M059J (cell line): ENCODE measurements at places on chromosomes 6 and 20.

DNA sequence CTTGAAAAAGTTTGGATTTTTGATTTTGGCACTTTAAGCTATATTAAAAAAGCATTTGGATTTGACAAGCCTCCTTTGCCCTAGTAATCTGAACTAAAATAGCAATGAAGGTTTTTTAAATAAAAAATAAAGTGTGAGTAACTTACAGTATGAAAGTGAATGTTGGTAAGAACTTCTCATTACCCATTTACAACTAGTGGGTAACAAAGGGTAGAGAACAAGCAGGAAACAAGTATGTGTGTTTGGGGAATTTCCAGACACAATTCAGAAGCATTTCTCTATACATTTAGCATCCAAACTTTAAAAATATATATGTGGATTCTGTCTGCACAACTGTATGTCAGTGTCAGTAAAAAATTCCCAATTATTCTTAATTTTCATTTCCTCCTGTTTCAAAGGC lies 2.9 kb downstream of the TMEM30A start:
- no peak for DNase-seq

- DNase-seq, result peak; percentile 83
These were observed 26.5 kb downstream of the VNN1 start for GRCh38 chr6:132687306-132687705.

- no peak for DNase-seq
These were observed 46.9 kb upstream of the TRERF1 start for GRCh38 chr6:42498473-42499128.

- DNase-seq, result peak; percentile 78
These were observed 1.4 kb downstream of the PHACTR1 start for GRCh38 chr6:12718015-12718414.

DNA sequence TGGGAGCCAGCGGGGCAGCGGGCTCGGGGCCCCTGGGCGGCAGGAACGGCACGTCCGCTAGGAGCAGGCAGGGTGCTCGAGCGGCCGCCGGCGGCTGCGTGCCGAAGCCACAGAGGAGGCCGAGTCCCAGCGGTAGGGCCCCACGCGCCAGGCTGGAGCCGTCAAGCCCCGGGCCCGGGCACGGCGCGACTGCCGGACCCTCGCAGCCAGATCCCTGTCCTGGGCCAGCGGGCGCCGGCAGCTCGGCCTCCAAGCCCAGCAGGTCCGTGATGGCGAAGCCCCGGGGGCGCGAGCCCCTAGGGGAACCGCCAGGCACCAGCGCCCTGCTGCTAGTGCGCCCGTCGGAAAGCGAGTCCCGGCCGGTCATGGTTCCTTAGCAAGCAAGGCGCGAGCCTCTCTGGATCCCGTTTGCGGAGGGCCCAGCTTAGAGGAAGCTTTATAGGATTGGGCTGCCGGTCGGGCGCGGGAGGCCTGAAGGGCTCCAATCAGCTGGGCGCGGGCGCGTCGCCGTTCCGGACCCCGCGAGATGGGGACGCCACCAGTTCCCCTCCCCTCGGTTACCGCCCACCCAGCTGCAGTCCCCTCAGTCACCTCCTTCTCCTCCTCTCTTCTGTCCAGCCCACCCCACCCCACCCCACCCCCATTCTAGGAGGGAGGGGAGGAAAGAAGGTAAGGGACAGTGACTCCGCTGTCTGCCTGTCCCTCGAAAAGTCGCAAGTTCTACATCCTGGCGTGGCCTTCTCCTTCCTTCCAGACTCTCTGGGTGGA lies at the start of gene VSX1:
Gene VSX1 (minus strand): TSS at position 412 of the 768 bp plus-strand sequence. CDS start 45 bp downstream, at position 367.
- DNase-seq, result no peak

GRCh38 chr6:25615471-25615870 lies 36.5 kb upstream of the SCGN start:
- no peak for DNase-seq

DNA sequence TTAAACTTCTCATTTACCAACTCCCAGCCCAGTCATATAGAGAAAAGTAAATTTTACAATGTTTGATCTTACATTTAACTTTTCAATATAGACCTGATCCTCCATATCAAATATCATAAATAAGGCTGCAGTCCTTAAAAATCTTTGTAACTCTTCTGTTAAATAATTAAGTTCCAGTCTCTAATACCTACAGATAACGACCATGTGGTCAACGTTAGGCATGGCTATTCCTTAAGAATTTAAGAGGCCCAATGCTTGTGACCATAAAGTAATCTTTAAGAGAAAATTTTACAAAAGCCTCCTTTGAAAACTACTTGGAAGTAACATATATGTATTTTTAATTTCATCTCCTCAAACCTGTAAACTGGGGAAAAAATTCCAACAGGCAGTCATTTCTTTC lies 1.6 kb downstream of the FBXO5 start:
- DNase-seq, result no peak

DNA sequence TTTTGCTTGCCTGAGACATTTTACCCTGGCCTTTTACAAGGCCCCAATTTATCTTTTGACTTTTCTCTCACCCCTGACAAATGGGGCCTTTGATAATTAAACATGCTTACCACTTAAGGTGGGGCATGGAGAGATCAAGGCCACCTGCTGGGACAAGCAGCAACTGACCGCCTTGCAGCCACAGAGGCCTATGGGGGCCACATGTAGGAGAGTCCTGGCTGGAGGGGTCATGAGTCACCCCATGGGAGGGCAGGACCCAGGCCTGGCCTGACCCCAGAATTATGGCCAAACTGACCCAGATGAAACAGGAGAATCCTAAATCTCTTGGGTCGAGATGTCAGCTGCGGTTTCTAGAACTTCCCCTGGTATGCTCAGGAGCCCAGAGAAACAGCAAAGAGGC lies 8.5 kb upstream of the OCSTAMP start:
- DNase-seq, result no peak

GRCh38 chr6:80477591-80477990 lies 371.1 kb downstream of the BCKDHB start:
- DNase-seq, result peak; percentile 30

GRCh38 chr6:75409286-75409685 lies 84.3 kb downstream of the FILIP1 start:
- peak; percentile 85 for DNase-seq

DNA sequence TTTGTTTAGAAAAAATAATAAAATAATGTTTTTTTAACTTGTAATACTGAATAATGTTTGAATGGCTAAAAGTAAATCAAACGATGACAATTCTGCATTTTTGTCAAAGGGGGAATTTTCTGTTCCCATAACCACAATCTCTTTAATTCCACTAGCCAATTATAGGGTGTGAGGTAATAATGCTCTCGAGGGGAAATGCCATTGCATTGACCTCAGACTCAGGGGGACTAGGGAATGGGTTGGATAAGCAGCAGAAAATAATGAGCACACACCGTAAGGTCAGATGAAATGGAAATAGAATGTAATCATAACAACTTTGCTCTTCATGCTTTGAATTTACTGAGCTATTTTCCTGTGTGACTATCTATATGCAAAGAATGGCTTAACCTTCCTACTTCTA lies 584.7 kb downstream of the RFPL4B start:
- peak; percentile 76 for DNase-seq

DNA sequence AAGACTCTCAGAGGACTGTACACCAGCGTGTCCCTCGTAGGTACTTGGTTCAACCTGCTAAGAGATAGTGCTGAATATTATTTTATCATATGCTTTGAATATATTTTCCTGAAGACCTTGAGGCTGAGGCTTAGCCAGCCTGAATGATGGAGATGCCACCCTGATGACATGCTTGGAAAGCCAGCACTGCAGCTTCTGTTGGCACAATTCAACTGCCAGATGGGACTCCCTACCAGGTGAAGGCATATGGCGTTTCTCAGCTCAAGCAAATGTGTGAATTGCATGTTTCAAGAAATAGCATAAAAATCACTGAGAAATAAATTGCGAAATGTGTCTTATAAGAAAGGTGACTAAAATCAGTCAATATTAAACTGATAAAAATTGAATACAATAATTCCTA lies 228.1 kb upstream of the CST7 start:
- no peak for DNase-seq

DNA sequence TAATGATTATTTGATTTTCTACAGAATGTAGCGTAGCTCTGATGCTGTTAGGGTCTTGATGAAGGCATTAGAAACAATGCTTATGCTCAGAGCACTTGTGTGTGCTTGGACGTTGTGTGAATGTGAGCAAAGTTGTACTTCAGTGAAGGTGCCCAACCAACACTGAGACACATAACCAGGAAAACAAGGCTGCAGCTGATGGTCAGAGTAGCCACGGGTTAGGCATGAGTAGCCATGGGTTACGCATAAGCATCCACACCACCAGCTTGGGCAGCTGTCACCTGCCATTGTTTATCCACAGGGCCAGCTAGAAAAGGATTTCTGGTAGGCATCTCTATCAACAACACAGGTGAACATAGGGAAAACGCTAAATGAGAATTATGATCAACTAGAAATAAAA lies 326.6 kb downstream of the NRN1 start:
- no peak for DNase-seq

- no peak for DNase-seq
These were observed 6.2 kb downstream of the TGM2 start for GRCh38 chr20:38158701-38159351.
